ENCODE measurements at places on chromosomes 1 and 21.

DNA sequence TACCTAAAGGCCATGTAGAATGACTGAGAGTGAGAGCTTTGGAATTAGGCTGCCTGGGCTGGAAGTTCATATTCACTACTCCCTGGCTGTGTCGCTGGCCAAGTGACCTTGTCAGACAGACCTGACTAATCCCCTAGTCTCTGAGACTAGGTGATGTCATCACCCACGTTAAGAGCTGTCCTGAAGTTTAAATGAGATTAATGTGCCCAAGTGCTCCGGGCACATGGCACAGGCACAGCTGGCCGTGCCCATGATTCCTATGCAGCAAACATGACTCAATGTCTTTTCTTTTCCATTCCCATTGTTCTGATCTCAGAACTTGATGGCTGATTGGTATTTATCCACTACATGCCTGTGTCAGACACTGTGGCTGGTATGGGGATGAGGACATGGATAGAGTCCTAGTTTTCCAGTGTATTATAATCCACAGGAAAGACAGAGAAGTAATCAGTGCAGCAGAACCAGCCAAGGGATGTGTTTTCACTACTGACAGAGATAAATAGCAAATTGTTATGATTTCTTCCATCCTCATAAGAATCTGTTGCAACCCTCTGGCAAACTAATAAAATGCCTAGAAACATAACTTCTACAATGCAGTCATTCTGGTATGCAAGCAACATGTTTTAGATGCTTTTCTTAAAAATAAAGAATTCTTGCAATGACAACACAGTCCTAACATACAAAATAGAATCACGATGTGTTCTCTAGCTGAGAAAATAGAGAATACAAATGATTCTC lies 180.9 kb downstream of the PCP4 start:
- no peak for DNase-seq

- DNase-seq, result no peak
These were observed 101.6 kb downstream of the TLR5 start for GRCh38 chr1:223041481-223041880.

- no peak for DNase-seq
These were observed 836 bp upstream of the FBLIM1 start for GRCh38 chr1:15757575-15758342.

- no peak for DNase-seq
These were observed 85.2 kb upstream of the ZP4 start for GRCh38 chr1:237975903-237976302.

GRCh38 chr1:86156566-86157455 lies at the start of gene COL24A1:
COL24A1 (minus strand) TSS chr1:86156772; CDS start chr1:86156396, 376 bp downstream.
- no peak for DNase-seq

DNA sequence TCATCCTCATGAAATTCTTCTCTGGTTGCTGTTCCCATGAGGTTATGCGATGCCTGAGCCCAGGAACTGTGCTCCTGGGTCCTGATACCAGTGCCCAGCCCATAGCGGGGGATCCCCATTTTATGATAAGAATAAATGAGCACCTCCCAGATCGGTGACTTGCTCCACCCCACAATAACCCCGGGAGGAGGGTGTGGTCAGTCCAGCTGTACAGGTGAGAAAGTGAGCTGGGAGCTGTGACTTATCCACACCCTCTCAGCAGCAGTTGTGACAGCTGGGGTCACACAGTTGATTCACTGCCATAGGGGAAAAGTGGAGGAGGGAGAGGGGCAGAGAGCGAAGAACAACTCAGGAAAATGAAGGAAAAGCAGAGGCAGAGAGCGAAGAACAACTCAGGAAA lies 33.4 kb downstream of the OR2G3 start:
- no peak for DNase-seq

DNA sequence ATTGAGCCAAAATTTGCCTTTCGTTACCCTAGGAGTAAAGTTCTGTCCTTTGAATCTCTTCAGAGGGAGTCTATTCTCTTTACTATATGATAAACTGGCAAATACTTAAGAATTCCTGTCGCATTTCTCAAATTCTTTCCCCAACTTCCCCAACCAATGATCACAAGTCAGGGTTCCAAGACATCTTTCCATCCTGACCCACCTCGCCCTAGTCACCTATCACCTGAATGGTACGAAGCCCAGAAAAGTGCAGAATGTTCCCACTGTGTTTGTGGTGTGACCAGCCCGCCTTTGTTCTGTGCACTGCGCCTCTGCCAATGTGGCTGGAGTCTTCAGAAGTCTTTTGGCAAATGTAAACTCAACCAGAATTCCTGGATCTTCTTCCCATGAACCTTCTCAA lies 132.5 kb downstream of the RNF220 start:
- no peak for DNase-seq

GRCh38 chr1:28173151-28173979 lies 3.1 kb downstream of the PTAFR start:
- DNase-seq, result no peak

GRCh38 chr1:94675373-94675772 lies 133.8 kb upstream of the F3 start:
- no peak for DNase-seq

DNA sequence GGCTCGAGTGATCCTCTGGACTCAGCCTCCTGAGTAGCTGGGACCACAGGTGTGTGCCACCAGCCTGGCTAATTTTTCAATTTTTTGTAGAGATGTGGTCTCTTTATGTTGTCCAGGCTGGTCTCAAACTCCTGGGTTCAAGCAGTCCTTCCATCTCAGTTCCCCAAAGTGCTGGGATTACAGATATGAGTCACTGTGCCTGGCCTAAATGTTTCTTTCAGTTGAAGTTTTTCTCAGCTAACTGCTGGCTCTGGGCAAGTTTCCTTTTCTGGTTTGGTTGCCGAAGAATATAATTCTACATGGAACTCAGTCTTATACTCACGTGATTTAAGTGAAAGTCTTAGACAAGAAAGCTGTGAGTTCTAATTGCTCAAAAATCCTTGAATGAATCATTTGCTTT lies 57.0 kb downstream of the SASS6 start:
- no peak for DNase-seq

All from activated T-cell treated with anti-CD3 and anti-CD28 coated beads, Interleukin-2, amount 50 U/mL, for 4 hours (primary cell).